ENCODE measurements at places on chromosomes 12 and 14.

GRCh38 chr14:68707482-68707881 is 85.4 kb downstream of the ZFP36L1 start:
- DNase-seq = no peak

- peak; percentile 78 for DNase-seq
These were observed at the start of gene PLEKHH1 for GRCh38 chr14:67532998-67533753. Gene PLEKHH1, plus strand, starts transcription at chr14:67533290. Its CDS starts 8,578 bp downstream, at chr14:67541868.

DNA sequence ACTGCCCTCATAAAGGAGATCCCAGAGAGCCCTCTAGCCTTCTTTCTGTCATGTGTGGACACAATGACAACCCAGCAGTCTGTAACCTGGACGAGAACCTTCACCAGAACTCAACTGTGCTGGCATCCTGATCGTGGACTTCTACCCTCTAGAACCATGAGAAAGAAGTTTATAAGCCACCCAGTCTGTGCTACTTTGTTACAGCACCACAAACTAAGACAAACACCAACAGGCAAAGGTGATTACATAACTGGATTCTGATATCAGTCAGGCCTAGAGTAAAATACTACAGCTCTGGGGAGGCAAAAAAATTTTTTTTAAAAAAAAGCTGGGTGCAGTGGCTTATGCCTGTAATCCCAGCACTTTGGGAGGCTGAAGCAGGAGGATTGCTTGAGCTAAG is 18.5 kb downstream of the TM7SF3 start:
- DNase-seq = no peak

DNA sequence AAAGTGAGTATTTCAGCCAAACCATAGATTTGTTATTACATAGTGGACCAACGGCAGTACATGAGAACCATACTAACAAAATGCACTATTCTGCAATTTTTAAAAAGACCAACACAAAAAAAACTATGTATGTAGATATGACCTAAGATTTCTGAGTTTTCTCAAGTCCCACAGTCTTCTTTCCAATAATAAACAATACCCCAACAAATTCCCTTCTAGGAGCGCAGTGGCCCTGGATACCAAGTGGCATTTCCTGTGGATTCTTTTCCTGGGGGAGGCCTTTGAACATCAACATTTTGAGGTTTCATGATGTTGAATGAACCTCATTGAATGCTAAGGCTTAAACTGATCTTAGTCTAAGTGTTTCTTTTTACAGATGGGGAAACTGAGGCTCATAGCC is 210.5 kb downstream of the BCAT1 start:
- no peak for DNase-seq

GRCh38 chr12:124655698-124656516 is 88.5 kb upstream of the NCOR2 start:
- DNase-seq = peak; percentile 7

DNA sequence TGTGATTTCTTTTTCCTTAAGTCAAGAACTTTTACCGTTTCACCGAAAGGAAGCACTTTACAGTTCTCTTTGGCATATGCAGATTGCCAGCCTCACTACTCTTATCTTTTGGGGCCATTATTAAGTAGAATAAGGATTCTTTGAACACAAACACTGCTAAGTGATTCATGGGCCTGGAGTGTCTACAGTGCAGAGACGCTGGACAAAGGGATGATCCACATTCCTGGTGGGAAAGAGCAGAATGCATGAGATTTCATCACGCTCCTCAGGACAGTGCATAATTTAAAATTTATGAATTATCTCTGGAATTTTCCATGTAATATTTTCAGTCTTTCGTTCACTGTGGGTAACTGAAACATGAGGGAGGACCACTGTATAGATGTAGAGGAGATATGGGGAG is 90.2 kb downstream of the TTLL5 start:
- DNase-seq = no peak

GRCh38 chr12:19326102-19326501 is 113.2 kb upstream of the AEBP2 start:
- no peak for DNase-seq

DNA sequence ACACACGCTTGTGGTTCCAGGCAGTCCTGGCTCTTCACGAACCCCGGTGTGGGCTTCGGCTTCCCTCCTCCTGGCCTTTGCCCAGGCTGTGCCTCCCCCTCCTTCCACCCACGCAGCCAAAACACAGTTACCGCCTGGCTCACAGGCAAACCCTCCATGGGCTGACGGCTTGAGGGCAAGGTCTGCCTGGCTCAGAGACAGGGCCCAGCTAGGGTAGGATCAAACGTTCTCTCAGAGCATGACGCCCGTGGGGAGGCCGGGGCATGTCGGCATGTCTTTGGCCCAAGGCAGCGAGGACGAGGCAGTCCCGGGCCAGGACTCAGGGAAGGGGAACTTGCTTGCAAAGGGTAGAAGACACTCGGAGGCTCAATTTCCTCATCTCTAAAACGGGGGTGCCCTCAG is 2.1 kb downstream of the SLC25A47 start:
- no peak for DNase-seq

GRCh38 chr12:34379142-34379541 is 356.8 kb downstream of the ALG10 start:
- no peak for DNase-seq

GRCh38 chr14:31968956-31969698 is 108.0 kb upstream of the ARHGAP5 start:
- DNase-seq = no peak

GRCh38 chr14:22837114-22837749 is 847 bp downstream of the MMP14 start:
- DNase-seq = no peak

DNA sequence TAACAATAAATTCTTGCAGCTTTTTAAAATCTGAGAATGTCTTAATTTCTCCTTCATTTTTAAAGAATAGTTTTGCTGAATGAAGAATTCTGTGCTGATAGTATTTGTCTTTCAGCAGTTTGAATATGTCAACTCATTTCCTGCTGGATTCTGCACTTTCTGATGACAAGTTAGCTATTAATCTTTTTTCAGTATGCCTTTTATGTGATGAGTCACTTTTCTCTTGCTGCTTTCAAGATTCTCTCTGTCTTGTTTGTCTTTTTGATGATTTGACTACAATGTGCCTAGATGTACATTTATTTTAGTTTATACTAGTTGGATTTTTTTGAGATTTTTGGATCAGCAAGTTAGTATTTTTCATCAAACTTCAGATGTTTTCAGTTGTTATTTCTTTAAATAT is 87.9 kb upstream of the AVPR1A start:
- no peak for DNase-seq

DNA sequence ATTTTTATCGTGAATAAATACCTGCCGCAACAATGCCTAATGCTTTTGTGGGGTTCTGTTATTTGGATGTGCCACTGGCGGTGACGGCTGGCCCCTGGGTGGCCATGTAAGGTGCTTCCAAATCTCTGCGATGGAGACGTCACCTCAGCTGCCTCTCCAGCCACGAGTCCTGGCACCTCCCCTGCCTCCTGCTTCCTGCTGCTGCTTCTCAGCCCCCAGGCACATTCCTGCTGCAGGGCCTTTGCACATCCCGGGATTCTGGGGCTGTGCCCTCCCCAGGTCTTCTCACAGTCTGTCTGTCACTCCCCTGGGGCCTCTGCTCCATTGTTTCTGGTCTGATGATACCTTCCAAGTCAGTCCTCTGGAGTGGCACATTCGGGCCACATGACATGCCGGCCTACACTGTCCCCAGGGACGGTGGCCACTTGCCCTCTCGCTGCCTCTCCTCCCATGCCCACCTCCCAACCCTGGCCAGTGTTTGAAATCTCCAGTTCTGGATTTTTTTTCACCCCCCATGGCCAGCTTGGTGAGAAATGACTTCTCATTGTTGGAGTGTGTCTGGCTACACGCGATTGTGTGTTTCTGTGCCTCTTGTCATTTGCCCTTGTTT is 151.8 kb downstream of the KIF26A start:
- DNase-seq = no peak

GRCh38 chr12:80979816-80980215 is 42.1 kb upstream of the LIN7A start:
- peak; percentile 5 for DNase-seq

GRCh38 chr14:101963656-101964296 is 597 bp upstream of the DYNC1H1 start:
- DNase-seq = no peak

DNA sequence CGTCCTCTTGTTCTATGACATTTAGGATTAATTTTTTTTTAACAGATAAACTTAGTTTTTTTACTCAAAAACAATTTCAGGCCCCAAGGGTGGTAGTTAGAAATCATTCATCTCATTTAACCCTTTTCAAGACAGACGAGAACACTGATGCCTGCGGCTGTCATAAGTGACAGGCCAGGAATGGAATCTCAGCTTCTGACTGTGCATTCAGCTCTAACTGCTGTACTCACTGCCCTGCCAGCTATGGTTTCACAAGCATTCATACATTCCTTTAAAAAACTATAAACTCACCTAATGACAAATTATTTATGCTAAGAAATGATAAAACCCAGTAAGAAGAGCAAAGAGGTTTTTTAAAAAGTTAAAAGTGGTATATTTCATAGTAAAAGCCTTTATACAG is 8.8 kb downstream of the DENND5B start:
- DNase-seq = no peak

GRCh38 chr12:52278575-52279421 is 4.4 kb downstream of the KRT86 start:
- peak; percentile 60 for DNase-seq

- no peak for DNase-seq
These were observed 70.5 kb downstream of the GPR65 start for GRCh38 chr14:88075269-88075981.

DNA sequence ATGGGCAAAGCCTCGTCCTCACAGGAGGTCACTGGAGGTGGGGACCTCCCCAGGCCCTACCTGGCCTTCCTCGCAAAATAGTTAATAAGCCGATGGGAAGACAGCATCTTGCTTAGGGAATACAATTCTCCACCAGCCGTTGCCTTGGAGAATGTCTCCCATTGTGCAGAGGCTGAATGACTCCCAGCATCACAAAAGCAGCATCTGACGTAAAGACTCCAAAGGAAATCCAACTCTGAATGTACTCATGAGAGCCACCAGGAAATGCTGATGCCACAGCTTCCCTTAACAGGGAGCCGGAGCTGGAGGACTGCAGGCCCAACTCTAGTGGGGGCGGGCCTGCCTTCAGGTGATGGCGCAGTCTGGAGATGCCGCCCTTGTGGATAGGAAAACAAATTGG is 15.5 kb downstream of the CCDC63 start:
- no peak for DNase-seq

DNA sequence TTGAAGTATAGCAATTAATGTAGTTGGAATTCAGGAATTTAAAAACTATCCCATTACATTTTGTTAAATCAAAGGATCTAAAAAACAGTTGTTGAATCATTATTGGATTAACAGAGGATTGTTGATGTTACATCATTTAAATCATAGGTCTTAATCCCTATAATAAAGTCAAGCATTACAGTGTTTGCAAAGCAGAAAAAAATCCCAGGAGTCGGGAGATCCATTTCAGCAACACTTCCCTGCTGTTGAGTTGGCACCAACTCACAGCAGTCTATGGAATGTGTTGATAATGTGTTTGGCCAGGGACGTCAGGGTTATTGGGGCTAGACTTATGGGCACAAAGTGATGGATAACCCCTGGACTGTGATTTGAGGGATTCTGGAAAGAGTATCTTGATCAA is 99.1 kb upstream of the TMTC1 start:
- no peak for DNase-seq

DNA sequence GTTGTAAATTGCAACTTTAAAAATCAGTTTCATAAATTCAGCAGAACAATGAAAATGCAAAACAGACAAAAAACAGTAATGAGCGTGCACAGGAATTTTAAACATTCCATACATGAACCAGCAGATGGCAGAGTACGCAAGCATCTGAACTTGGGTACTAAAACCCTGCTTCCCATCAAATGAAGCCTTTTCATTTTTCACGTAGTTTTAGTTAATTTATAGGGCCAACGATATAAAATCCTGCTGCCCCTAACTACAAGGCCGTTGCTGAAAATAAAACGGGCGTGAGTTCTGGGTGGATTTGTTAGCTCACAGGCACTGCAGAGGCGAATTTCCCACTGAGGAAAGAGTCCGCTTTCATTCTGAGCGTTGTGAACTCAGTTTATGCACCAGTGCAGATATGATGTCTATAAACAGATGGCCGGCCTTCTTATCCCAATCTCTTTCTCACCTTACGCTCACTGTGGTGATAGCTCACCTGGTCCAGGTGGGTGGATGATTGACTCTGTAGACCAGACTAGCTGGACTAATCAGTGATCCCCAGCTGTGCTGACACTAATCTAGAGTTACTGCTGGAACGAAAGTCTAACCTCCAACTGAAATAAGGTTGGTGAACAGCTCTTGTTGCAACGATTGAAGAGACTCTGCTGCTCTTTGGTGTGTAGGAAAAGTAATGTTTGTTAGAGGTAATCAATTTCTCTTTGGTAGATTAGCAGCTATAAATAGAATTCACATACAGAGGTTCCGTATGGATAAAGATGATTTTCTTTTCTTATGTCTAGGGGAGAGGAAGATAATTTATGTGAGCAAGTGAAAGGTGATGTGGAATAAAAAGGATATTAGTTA is 89.2 kb downstream of the PDZRN4 start:
- peak; percentile 6 for DNase-seq

GRCh38 chr12:49987625-49988303 is 15.0 kb downstream of the AQP6 start:
- DNase-seq = peak; percentile 62

- DNase-seq = no peak
These were observed 117.7 kb downstream of the LMNTD1 start for GRCh38 chr12:25435431-25435830.

DNA sequence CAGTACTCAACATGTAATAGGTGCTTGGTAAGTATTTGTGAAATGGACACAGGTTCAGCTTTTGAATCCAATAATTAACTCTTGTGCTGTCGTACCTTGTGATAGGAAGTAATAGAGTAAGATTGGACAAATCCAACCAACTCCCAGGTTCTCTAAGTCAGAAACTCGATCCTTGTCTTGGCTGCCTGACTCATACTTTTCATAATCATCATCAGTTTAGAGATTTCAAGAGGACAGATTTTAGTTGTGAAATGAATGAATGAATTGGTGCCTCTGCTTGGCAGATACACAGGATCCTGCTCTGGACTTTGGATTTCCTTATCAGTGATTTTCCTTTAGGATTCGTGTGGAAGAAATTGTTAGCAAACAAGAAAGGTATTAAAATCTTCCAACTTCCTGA is 1145.2 kb downstream of the AACS start:
- no peak for DNase-seq

- DNase-seq = no peak
These were observed 268.2 kb downstream of the DPF3 start for GRCh38 chr14:72625689-72626088.

- no peak for DNase-seq
These were observed 24.8 kb downstream of the GPR68 start for GRCh38 chr14:91219517-91220389.

GRCh38 chr14:36254020-36254624 is 66.3 kb downstream of the MBIP start:
- no peak for DNase-seq

- no peak for DNase-seq
These were observed 60.5 kb upstream of the KIF21A start for GRCh38 chr12:39503439-39503838.

GRCh38 chr12:41930866-41931437 is 213.7 kb downstream of the GXYLT1 start:
- no peak for DNase-seq

All from NCI-H2081 (cell line).